ENCODE measurements at places on chromosomes 2 and 18.

DNA sequence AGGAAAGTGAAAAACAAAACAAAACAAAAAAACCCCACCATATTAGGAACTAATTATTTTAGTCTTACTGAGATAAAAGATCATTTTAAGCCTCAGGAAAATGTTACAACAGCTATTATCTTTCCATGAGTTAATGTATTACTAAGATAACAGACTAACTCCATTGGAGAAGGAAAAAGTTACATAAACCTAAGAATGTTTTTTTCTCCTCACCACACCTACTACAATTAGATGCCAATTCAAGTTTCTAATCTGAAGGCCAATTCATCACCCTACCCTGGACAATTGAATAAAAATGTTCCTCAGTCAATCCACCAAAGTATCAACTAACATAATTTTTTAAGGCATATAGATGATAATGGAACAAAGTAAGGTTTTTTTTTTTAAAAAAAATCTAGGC lies 10.2 kb upstream of the GFPT1 start:
- no peak for DNase-seq

- DNase-seq, result no peak
These were observed 592.1 kb upstream of the CDH2 start for GRCh38 chr18:28768791-28769768.

GRCh38 chr2:152565884-152566727 lies 151.2 kb downstream of the PRPF40A start:
- no peak for DNase-seq

- no peak for DNase-seq
These were observed 576 bp upstream of the FSHR start for GRCh38 chr2:49154891-49155290.

DNA sequence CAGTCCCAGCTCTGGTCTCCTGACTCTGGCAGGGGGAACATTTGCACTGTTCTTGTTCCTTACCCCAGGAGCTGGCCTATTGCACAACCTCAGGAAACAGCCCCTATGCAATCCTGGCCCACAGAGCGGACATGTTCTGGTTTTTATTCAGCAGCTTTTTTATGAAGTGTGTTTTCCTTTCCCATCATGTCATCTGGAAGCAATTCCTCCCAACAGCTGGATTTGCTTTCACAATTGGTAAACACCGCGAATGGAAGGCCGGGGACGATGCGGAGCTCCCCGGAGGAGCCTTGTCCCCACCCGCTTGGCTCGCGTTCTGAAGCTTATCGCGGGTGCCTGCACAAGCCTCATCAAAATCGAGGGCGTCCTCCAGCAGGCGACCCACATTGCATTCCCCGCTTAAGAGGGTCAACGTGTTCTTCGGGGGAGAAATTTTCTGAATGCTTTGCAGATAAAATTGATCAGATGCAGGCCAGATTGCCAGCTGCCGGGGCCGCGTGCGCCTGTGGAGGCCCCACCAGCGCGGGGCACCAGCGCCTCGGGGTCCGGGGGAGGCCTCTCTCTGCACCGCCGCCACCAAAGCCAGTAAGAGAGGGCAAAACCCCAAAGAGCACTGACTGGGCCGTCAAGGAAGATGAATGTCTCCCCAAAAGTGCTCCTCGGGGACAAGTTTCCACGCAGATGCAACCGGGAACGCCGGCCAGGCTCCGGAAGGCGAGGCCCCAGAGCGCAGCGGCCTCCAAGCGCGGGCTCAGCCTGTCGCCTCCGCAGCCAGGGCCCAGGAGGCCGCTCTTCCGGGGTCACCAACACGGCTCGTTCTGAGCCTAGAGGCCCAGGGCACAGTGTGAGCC lies 60.3 kb upstream of the SP3 start:
- DNase-seq, result no peak

DNA sequence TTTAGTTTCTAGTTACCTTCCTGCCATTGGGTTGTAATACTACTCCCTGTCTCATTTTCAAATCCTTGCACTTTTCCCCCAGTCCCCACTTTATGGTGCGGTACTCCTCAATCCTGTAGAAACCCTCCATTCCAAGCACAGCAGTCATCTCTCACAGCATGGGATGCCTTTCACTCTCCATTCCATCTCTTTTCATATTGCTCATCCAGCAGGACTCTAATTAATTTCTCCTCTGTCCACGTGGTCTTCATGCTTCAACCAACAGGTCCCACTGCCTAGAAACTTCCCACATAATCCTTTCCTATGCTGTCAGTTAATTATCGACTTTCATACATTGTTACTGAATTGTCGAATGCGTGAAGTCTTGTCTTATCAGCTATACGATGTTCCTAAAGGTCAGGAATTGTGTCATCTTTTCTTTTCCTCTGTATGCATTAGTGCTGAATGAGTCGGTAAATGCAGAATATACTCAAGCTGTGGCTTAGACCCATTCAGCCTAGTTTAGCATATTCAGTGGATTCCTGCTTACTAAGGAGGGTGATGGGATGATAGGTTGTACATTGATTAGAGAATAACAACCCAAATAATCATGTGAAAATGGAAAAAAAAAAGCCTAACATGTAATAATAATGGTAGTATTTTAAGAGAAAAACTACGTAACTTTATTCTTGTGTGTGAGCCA lies 89.7 kb downstream of the CRIM1 start:
- no peak for DNase-seq

DNA sequence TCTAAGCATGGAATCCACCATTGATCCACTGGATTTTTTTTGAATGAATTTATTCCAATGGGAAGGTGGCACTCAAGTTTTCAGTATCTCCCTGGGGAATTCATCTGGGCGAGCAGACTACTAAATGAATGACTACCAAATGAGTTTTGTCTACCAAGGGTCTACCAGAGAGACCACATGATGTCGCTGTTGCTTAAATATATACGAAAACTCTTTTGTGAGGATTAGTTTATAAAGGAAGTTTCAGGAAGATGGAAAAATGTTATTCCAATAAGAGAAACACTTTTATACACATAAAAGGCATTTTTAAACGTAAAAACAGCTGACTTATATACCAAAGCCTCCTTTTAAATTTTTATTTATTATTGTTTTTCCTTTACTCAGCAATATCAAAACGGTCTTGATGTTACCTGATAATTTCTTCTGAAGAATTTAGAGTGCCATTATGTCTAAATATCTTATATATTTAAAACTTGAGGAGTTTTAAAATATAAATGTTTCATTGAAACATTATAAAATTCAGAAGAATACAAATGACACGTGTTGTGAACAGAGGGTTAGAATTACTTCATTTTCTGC lies 139.7 kb downstream of the HRH4 start:
- DNase-seq, result no peak

- no peak for DNase-seq
These were observed 353.8 kb downstream of the INSIG2 start for GRCh38 chr2:118442046-118442445.

DNA sequence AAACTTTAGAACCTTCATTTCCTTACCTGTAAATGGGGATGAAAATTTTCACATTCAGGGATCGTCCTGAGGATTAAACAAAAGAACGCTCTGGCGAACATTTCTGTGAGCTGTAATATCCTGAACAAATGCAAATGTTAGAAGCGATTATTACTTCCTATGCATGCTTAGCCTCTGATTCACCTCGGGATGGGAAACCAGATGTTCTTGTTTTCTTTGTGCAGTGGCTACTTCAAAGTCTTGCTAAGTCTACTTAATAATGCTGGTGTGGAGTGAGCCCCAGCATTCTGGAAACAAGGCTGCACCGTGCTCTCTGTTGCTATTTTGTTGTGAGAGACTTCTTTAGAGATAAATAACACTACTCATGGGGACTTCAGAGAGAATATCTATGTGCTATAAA lies 119.1 kb upstream of the PELI1 start:
- no peak for DNase-seq

DNA sequence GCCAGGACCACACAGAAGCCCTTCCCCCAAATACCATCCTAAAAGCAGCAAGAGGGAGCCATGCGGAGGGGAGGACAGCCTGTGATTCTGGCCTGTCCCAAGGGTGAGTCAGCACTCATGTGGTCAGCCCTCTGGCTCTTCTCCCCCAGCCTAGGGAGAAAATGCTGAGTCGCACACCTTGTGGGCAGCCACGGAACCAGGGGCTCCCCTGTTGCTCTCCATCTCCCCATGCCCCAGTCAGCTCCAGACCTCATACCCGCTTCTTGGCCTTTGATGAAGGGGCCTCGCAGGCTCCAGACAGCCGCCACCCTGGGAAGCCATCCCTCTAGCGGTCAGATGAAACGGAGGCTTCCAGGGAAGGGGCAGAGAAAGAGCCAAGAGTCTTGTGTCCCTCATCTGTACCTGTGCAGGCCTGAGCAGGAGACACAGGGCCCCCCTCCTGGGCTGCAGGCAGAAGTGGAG lies 181.3 kb upstream of the SIX2 start:
- no peak for DNase-seq

GRCh38 chr2:64244037-64244416 lies 99.8 kb upstream of the PELI1 start:
- DNase-seq, result no peak

DNA sequence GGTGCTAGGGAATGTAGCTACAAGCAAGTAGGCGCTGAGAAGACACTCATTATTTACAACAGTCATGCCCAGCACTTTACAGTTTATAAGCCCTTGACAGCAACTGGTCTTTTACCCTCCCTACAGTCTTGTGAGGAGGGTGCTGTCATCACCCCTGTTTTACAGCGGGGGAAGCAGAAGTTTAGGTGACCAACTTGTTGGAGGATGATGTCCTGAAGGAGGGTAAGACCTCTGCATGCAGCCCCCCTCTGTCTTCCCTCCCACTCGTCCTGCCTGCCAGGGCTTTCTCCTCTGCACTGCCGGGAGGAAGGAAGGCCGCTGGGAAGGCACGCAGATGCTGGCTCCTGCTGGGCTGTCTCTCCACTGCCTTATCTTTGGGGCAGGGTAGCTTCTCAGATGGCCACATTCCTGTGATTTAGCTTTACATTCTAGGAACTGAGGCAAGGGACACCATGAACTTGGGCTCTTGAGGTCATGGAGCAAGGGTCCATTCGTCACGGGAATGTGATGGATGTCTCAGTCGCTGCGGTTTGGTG lies 972 bp downstream of the IL1R1 start:
- DNase-seq, result no peak

DNA sequence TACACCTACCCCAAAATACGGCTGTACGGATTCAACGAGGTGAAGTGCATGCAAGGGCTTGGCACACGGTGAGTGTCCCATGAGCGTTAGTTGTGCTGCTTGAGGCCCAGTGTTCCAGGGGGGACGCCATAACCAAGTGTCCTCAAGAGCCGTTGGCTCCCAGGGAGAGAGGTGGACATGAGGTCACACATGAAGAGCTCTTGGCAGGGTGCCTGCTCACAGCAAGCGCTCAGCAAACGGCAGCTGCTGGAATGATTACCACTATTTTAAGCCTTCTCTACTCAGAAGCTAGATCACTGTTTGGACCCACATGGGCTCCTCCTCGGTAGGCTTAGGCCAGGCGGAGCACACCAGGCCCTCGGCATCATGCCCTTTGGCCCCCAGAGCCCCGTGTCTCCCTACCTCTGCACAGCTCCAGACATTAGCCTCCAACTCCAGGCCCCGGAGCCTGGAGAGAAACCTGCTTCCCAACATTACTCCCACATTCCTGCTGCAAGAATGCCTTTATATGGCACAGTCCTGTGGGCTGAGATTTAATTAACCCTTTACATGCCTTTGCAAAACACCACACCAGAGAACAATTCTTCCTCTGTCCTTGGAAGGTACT lies 68.4 kb upstream of the PPP1CB start:
- no peak for DNase-seq

DNA sequence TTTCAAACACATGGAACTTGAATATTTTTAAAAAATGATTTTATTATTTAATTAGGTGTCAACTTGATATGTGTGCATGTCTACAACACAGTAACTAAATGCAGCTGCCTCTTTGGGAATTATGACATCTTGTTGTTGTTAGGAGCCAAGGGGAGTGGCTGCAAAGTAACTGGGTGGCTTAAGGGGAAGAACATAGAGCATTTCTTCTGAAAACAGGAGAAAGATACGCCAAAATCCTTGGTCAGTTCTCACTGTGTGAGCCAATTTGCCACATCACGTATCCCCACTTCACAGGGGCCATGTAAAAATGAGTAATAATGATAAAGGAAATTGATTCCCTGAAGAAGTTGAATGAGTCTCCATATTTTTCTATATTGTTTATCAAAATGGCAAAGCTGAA lies 309.8 kb upstream of the COL3A1 start:
- DNase-seq, result no peak

DNA sequence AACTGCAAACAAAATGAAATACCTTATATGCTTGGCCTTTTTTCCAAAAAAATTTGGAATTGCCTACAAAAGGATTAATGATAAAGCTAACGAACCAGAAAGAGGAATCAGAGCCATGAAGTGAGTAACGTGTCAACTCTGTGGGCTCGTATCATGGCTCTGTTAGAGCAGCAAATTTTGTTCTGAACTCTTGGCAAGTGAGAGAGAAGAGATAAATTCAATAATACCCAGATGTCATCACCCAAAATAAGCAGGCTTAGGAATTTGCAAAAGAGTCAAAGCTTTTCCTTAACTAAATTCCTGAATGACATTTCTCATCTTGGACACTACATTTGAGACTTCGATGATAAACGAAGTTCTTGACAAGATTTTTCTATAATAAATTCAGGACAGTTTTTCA lies 4.4 kb downstream of the TXNDC2 start:
- DNase-seq, result no peak

GRCh38 chr2:240513549-240514287 lies 44.1 kb downstream of the ANKMY1 start:
- DNase-seq, result peak; percentile 86

- no peak for DNase-seq
These were observed 256.4 kb downstream of the MEIS1 start for GRCh38 chr2:66691031-66691965.

DNA sequence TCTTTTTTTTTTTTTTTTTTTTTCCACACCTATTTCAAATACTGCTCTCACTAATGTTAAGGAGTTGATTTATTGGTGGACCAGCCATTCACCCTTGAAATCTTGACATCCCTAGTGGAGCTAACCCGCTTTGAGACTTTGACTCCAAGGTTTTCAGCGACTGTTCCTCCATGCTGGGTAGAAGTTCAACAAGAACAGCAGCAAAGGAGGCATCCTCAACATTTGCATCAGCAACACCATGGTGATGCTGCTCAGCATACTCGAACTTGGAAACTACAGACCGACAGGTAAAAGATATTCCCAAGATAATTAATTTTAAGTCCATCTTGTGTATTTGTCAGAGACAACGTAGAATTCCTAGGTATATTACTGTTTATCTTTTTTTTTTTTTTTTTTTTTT lies 74.0 kb downstream of the BIRC6 start:
- no peak for DNase-seq

- peak; percentile 61 for DNase-seq
These were observed 7.9 kb downstream of the ARL4C start for GRCh38 chr2:234488913-234489451.

- no peak for DNase-seq
These were observed 143.7 kb downstream of the MC4R start for GRCh38 chr18:60228609-60229595.

DNA sequence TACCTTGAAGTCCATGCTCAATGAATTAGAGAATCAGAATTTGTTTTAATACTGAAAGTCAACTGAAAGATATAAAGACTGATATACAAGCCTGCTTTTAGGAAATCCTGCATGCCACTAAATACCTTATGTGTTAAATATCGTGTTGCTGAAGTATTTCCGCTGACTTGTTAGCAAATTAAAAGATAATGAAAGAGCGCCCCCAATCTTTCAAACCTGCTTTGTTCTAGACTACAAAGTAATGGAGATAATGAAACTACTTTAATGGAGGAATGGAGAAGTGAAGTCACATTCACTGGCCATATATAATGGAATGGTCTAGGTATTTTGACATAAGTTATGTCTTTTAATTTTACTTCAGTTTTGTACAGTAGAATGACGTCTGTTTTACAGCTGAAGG lies 95.7 kb downstream of the ASXL3 start:
- no peak for DNase-seq

Data from stimulated activated CD4-positive, alpha-beta T cell treated with anti-CD3 and anti-CD28 coated beads, Interleukin-1b, Interleukin-23, amount 100 ng/mL, for 48 hours (primary cell).